ENCODE measurements at places on chromosomes 3 and 15.

- DNase-seq, result no peak
Observed at GRCh38 chr15:66713843-66714508, 11.9 kb downstream of the SMAD6 start.

- no peak for DNase-seq
Observed at GRCh38 chr15:51229907-51230330, 108.5 kb downstream of the CYP19A1 start.

DNA sequence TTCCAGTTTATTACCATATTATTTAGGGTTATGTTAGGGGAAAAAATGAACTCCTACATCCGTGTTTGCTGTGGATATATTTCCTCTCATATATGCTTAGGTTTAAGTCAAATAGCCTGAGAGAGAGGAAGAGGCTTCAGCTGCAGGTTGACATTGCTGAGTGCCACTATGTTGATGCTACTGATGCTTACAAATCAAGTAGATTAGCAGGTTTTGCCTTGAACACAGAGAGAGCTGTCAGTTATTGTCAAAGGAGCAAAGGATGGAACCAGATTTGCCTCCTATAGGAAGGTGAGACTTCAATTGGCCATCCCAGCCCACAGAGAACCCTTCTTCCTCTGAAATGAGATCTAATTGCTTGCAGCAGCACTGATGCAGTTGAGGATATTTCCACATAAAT is 339.2 kb downstream of the CADM2 start:
- DNase-seq, result no peak

DNA sequence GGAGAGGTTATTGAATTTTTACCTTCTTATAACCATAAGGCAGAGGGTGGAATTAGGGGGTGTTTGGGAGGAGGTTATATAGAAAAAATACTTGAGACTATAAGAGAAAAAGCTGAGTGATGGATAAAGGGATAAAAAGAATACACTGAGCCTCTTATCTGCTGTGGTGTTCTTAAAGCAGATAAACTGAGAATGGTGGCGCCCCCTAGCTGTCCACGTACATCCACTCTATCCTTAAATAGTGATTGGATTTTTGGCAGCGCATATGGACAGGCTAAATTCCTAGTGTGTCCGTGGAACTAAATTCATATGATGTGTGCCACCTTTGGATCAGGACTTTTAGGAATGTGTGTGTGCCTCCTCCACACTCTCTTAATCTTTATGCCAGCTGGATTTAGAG is 121.1 kb downstream of the OXSM start:
- DNase-seq, result peak; percentile 52

DNA sequence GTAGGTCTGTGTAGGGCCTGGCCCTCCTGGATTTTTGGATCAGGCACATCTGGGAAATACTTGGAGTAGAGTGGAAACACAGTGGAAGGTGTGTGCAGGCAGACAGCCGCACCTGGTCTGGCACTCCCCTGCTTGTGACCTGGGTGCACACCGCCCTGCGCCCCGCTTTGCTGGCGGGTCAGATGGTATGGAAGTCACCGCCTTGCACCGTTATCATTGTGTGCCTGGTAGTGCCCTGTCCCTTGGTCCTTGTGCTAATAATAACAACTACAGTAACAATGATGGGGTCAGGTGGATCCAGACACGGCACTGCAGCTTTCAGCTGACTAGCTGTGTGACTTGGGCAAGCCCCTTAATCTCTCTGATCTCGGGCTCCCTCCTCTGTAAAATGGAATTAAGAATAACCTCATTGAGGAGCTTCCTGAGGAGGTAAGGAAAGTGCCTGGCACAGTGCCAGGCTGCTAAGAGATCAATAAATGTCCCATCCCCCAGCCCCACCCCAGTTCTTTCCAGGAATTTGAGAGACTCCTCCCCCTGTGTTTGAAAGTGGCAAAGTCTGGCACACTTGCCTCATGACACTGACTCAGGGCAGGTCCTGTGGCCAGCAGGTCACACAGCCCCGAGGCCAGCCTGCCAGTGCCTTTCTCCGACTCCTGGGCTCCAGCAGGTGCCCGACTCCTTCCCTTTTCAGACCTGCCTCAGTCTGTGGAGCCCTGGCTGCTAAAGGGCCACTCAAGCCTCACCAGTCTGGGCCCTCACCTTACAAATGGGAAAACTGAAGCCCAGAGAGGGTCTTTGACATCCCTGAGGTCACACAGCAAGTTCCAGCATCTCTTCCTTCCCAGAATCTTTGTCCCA is 9.8 kb downstream of the ISG20 start:
- peak; percentile 24 for DNase-seq

GRCh38 chr3:86658876-86659275 is 332.1 kb downstream of the VGLL3 start:
- DNase-seq, result no peak

- no peak for DNase-seq
Observed at GRCh38 chr3:43966126-43966525, 275.4 kb downstream of the ABHD5 start.

GRCh38 chr15:87490666-87491065 is 765.9 kb downstream of the NTRK3 start:
- no peak for DNase-seq

- no peak for DNase-seq
Observed at GRCh38 chr15:49239105-49239504, 69.1 kb downstream of the GALK2 start.

GRCh38 chr3:122066331-122067213 is 11.4 kb downstream of the CD86 start:
- DNase-seq, result no peak
